ENCODE measurements at places on chromosomes 13 and 19. TPM values are rescaled to one million over a fixed set of nuclear protein-coding genes. Genes with fewer than 3 reads are reported as not detected.

GRCh38 chr19:55452749-55453346 is 8.6 kb downstream of the ISOC2 start:
- H3K4me1 ChIP-seq, result peaks cover 3% of the 10 kb centered on the region
- H3K27me3 ChIP-seq, result peaks cover 6% of the 10 kb centered on the region
- H3K27ac ChIP-seq, result no peak overlapping the region
- no peak overlapping the region for H3K4me3 ChIP-seq
- no peak for DNase-seq
- 0 out of 2 replicates have a peak, but pooled peaks cover 3% of the 10 kb centered on the region for H3K36me3 ChIP-seq

GRCh38 chr13:98044301-98044700 is 90.8 kb downstream of the IPO5 start:
- DNase-seq, result no peak
- no peaks in the 10 kb centered on the region for H3K27me3 ChIP-seq
- H3K4me3 ChIP-seq, result no peak overlapping the region
- H3K4me1 ChIP-seq, result no peaks in the 10 kb centered on the region
- no peak overlapping the region for H3K27ac ChIP-seq

DNA sequence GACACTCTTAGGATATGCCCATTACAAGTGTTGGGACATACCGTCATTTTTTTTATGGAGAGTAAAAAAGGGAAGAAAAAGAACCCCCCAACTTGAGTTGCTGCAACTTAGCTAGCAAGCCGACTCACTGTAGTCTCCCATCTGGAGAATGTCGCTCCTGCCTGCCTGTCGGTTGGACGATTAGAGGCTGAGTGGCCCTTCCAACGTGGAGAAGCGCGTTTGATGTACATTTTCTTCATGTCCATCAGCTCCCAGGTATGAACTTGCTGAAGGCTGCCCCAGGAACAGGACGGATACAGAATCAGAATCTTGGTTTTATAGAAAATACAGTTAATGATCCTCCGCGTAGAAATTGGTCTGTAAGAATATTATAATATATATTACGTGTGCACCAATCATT is 189.0 kb upstream of the SOX1 start:
- H3K4me1 ChIP-seq, result no peaks in the 10 kb centered on the region
- no peaks in the 10 kb centered on the region for H3K27me3 ChIP-seq
- H3K27ac ChIP-seq, result no peak overlapping the region

GRCh38 chr19:6632002-6632621 is 37.8 kb downstream of the TNFSF14 start:
- no peak overlapping the region for H3K4me3 ChIP-seq
- H3K27me3 ChIP-seq, result no peaks in the 10 kb centered on the region
- no peak for DNase-seq
- H3K4me1 ChIP-seq, result no peaks in the 10 kb centered on the region
- H3K36me3 ChIP-seq, result no peaks in the 10 kb centered on the region
- no peak overlapping the region for H3K27ac ChIP-seq

DNA sequence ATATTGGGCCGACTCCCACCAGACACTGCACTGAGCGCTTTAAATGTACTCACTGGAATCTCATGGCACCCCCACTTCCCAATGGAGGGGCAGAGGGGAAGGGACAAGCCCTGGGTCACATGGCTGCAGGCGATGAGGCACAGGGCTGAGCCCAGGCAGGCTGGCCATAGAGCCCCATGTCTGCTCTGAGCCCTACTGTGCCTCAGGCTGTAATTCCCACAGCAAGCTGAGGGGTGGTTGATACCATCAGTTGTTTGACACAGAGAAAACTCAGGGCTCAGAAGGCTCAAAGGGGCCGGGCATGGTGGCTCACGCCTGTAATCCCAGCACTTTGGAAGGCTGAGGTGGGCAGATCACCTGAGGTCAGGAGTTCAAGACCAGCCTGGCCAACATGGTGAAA is 25.1 kb downstream of the RFX1 start:
- H3K27me3 ChIP-seq, result no peaks in the 10 kb centered on the region
- DNase-seq, result no peak
- no peaks in the 10 kb centered on the region for H3K4me1 ChIP-seq
- H3K36me3 ChIP-seq, result no peaks in the 10 kb centered on the region
- H3K4me3 ChIP-seq, result no peak overlapping the region

DNA sequence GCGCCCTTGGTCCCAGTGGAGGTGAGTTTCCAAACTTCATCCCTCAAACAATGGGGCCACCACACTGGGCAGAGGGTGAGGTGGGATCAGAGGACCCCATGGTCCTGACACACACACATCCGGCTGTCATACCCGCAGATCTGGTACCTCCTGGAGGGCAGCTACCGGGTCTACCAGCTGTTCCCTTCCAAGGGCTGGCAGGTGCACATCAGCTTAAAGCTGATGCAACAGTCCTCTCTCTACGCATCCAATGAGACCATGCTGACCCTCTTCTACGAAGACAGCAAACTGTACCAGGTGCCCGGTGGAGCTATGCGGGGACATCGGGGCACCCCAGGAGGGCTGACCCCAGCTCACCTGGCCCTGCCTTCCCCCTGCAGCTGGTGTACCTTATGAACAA is 14.0 kb upstream of the PSMD8 start:
- H3K27me3 ChIP-seq, result peaks cover 10% of the 10 kb centered on the region
- no peak overlapping the region for H3K4me3 ChIP-seq
- H3K27ac ChIP-seq, result no peak overlapping the region
- DNase-seq, result no peak
- H3K4me1 ChIP-seq, result 0 out of 2 replicates have a peak, but pooled peaks cover 3% of the 10 kb centered on the region

DNA sequence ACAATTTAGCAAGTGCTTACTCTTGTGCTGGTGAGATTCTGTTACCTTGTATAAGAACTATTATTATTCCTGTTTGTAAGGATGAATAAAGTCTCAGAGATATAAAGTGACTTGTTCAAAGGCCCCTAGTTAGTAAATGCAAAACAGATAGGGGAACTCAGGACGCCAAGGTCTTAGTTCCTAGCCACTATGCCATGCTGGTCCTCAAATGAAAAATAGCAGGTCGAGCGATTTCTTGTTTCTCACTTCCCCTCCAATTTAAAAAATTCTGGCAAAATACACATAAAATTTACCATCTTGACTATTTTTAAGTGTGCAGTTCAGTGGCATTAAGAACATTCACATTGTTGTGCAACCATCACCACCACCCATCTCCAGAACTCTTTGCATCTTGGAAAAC is 1.1 kb downstream of the TECR start:
- peak overlapping the region; percentile 83 for H3K27ac ChIP-seq
- peak overlapping the region; percentile 89 for H3K4me3 ChIP-seq
- peaks cover 5% of the 10 kb centered on the region for H3K36me3 ChIP-seq
- peaks cover 24% of the 10 kb centered on the region for H3K4me1 ChIP-seq

DNA sequence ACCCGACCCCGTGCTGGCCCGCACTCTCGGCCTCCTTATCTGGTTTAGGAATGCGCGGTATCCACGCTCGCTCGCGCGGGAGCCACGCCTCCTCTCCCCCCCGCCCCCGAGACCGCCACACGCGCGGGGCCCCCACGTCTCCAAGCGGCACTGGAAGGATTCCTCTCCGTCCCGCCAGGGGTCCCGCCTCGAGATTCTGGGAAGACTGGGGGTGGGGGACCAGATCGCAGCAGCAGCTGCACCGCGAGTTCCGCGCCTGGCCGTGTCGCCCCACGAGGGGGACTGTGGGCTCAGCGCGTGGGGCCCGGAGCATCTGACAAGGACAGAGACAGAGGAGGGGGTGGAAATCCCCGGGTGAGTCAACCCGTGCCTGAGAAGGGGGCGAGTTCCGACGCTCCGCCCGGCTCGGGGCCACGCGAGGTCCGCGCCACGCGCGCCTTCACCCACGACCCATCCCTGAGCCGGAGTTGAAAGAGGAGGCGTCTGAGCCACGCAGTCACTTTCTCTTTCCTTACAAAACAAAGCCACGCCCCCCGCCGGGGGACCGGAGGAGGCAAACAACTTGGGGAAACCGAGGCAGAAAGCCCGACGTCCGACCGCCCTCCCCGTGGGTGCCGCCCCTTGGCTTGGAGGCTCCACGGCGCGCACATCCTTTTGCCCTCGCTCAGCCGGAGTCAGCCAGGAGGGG is 814 bp downstream of the S1PR2 start:
- H3K36me3 ChIP-seq, result no peaks in the 10 kb centered on the region
- H3K4me1 ChIP-seq, result no peaks in the 10 kb centered on the region
- H3K27me3 ChIP-seq, result no peaks in the 10 kb centered on the region
- H3K27ac ChIP-seq, result no peak overlapping the region
- DNase-seq, result no peak

- H3K27me3 ChIP-seq, result no peaks in the 10 kb centered on the region
- H3K36me3 ChIP-seq, result no peaks in the 10 kb centered on the region
- H3K4me1 ChIP-seq, result peaks cover 12% of the 10 kb centered on the region
- no peak overlapping the region for H3K4me3 ChIP-seq
- no peak for DNase-seq
Measured at GRCh38 chr19:19457671-19458070, 52.2 kb downstream of the GATAD2A start.

DNA sequence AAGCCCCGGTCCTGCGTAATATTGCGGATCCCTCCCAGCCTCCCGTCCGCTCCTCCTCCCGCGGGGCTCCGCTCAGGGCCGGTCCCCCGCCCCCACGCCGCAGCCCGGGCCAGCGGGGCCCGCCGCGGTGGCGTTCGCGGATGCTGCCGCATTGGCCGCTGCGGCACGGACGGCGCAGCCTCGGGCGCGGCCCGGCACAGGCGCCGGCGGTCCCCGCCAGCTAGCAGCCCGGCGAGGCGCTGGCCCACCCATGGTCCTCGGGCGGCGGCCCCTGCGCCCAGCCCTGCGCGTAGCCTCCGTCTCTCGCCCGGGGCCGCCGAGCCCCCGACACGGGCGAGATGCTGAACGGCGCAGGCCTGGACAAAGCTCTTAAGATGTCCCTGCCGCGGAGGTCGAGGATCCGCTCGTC is at the start of gene ATP8A2:
TSS of gene ATP8A2 (plus strand) at position 100 of the 409 bp plus-strand sequence. CDS start at position 339, 239 bp downstream.
- H3K27ac ChIP-seq, result no peak within 1 kb of the TSS
- peak within 1 kb of the TSS; percentile 20 for H3K4me3 ChIP-seq
- H3K4me1 ChIP-seq, result no peaks in the 10 kb centered on the region
- DNase-seq, result no peak

DNA sequence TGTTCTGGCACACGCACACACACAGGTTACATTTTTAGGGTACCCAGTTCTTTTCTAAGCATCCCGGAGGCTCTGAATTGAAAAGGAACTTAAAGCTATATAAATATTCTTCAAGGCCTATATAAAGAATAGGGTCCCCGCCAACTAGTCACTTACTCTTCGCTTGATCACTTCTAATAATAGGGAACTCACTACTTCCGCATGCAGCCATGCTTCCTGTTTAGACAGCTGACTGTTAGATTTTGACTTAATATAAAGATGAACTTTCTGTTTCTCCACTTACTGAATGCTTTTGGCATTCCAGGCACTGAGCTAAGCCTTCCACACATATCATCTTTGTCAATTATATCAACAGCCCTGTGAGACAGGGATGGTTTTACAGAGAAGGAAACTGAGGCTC is 259.6 kb downstream of the TSHZ3 start:
- no peak overlapping the region for H3K4me3 ChIP-seq
- H3K4me1 ChIP-seq, result no peaks in the 10 kb centered on the region
- no peaks in the 10 kb centered on the region for H3K27me3 ChIP-seq
- no peak for DNase-seq

DNA sequence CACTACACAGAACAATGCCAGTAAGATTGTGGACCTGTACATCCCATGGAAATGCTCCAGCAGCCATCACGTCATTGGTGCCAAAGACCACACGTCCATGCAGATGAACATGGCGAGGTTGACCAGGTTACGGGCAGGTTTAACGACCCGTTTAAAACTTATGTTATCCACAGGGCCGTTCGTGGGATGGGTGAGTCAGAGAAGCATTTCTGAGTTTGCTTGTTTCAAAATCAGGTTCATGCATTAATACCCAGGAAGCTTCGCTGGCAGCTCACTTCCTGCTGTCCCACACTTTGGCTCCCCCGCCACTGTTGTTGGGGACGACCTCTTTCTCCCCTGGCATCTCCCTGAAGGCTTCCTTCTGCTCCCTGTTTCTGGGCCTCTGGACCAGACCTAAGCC is 194.1 kb downstream of the USP12 start:
- H3K27me3 ChIP-seq, result no peaks in the 10 kb centered on the region
- H3K4me1 ChIP-seq, result peaks cover 28% of the 10 kb centered on the region
- DNase-seq, result no peak
- peak overlapping the region; percentile 100 for H3K27ac ChIP-seq
- no peak overlapping the region for H3K4me3 ChIP-seq
- H3K36me3 ChIP-seq, result no peaks in the 10 kb centered on the region

GRCh38 chr13:58376775-58377174 is 745.2 kb downstream of the PCDH17 start:
- no peak overlapping the region for H3K4me3 ChIP-seq
- no peak for DNase-seq
- H3K27ac ChIP-seq, result no peak overlapping the region

DNA sequence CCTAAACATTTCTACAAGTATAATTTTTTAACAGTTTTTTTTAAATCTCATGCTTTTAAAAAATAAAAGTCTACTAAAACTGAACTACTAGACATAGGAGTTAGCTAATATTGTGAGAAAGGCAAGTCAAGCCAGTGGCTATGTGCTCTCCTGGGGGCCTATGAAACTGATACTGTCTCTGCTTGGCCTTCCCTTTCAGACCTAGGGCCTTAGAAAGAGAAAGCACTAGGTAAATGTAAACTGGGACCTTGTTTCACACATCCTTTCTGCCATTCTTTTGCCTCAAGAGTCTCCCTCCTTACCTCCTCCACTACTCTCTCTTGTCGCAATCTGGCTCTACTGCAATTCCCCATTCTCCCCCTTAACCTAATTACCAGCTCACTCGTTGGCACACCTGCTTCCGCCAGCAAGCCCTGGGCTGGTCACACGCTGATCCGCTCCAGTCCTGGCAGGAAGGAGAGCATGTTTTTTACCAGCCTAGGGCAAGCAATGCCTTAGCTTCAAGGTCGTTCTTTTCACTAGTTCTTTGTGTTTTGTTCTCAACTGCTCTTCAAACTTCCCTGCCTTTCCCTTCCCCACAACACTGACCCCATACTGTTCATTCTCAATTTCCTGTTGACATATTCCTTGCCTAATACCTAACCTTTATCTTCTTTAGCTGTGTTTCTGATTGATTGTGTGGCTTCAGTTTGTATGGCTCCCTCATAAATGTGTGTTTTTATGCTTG is 23.1 kb downstream of the TBC1D4 start:
- H3K4me3 ChIP-seq, result no peak overlapping the region
- H3K4me1 ChIP-seq, result no peaks in the 10 kb centered on the region

DNA sequence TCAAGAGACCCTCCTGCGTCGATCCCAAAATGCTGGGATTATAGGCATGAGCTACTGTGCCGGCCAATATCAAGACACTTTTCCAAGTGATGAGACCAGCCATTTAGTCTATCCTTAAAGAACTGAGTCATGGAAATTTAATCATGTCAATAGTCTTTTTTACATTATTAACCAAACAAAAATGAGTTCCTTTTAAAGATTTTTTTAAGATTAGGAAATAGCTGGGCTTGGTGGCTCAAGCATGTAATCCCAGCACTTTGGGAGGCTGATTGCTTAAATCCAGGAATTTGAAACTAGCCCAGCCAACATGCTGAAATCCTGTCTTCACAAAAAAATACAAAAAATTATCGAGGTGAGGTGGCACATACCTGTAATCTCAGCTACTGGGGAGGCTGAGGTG is 16.7 kb upstream of the ZNF564 start:
- H3K36me3 ChIP-seq, result no peaks in the 10 kb centered on the region
- no peak overlapping the region for H3K4me3 ChIP-seq
- no peak overlapping the region for H3K27ac ChIP-seq
- DNase-seq, result no peak
- no peaks in the 10 kb centered on the region for H3K27me3 ChIP-seq
- H3K4me1 ChIP-seq, result no peaks in the 10 kb centered on the region

The HIPK4 gene
- 0.13 TPM for total RNA-seq

The PRKCG gene
- total RNA-seq, result 2.5 TPM

The SARS2 gene
- 186 TPM for total RNA-seq

The MISP gene
- 5.8 TPM for total RNA-seq

The CAMSAP3 gene
- total RNA-seq, result 1.7 TPM

The ZSCAN4 gene
- not detected for total RNA-seq

The ATXN8OS gene
- total RNA-seq, result not detected

The SCEL gene
- total RNA-seq, result not detected

The ZNF888 gene
- 7.4 TPM for total RNA-seq

The ZNF625 gene
- 7.9 TPM for total RNA-seq
